ENCODE measurements at places on chromosomes 6 and 20.

DNA sequence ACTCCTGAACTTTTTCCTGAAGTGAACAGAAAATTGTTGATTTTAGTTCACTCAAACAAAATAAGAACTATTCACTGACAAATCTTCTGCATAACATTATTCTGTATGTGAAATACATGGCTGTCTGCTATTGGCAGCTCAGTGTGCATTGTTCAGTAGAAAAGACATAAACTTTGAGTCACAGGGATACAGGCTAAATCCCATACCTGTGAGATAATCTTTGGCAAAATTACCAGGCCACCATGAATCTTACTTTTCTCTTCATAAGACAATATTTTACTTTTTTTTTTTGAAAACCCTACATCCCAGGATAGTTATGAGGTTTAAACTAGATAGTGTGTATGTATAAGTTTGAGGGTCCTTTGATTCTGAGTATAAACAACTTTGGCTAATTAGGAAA, 224.8 kb downstream of the GRM1 start:
- DNase-seq, result no peak

DNA sequence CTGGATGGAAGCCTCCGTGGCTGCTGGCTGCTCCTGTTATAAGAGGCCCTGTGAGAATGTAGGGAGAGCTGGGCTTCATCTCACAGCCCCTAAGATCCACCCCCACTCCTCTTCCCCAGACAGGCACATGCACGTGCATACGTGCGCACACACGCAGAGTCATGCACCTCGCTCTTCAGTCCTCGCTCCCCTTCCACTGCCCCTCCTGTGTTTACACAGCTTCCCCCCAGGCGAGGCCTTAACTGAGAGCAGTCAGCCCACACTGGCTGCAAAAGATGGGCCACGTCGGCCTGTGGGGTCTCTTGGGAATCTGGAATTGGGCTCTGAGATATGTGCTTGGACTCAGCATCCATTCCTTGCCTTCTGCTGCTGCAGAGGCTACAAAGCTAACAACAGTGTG, 35.2 kb upstream of the MLN start:
- no peak for DNase-seq

DNA sequence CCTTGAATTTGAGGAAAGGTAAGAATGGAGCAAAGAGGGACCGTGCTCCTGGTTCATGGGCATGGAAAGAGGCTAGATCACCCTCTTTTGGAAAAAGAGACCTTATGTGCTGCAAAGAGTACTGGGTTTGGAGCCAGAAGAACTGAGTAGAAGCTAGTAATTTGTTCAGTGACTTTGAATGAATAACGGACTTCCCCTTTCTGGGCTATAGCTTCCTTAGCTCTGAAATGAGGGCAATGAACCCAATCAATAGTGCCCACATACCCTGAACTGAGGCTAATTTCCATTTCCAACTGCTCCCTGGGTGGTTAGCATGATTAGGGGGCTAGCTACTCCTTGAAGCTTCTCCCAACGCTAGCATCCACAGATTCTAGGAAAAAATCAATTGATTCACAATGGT, 121.4 kb downstream of the UNC5CL start:
- DNase-seq, result no peak

DNA sequence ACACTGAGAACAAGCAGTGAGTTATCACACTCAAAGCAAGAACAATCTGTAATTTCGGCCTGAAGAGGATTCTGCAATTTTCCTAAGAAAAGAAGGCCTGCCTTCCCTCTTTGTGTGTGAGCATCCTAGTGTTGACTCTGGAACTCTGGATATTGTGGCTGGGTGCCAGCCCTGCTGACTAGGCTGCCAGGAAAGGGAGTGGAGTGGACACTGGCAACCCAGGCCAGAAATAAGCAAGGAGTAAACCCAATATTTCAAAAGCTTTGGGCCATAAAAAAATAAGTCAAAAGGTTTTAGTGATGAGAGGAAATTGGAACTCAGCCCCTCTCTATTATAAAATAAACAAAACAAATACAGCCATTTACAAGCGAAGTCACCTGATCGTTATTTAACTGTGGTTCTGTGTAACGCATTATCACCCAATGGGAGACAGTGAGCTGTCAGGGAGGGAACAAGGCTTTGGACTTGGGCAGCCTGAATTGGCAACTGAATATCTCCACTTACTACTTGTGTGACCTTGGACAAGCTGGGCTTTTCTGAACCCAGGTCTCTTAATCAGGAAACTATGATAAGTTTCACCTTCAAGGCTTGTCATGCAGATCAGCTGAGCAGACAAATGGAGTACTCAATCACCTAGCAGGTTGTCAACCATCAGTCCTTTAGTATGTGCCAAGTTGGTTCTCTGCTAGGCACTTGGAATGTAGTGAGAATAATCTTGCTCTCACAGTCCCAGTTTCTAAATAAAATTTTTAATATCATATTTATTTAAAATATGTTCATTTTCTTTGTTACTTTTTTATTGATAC, 196.2 kb downstream of the PAX1 start:
- DNase-seq, result no peak

DNA sequence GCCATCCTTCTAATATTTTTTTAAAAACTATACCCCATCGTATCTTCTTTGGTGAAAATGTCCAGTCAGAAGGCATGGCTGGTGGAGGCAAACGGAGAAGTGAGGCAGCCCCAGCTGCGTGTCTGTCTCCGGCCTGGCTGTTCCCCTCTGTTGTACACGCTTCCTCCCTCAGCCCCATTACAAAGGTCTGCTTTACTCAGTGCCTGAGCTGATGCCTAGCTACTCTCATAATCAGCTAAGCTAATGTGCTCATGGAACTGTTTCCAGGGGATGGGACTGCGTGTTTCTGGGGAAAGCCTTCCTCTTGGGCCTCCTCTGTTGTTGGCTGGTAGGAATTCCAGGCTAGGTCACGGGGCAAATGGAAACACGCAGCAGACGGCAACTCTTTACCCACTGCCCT, 67.3 kb downstream of the PPP1R3G start:
- DNase-seq, result no peak

DNA sequence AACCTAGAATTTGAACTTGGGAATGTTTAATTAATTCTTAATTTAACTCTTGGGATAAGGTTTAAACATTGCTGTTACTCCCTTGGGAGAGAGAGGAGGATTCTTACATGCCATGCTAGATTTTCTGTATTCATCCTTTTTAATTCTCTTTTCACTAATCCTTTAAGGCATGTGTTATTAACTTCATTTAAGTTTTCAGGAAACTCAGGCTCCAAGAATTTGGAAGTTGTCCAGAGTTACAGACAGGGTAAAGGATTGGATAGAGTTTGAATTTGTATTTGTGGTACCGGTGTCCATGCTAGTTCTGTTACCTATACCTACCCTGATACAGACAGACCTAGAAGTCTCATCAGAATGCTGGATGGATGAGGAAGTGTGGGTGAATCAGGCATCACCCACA, 23.7 kb downstream of the DOK5 start:
- DNase-seq, result no peak

Data from neuronal stem cell (in vitro differentiated cells).